ENCODE measurements at places on chromosomes 1 and 21. TPM values are rescaled to one million over a fixed set of nuclear protein-coding genes. Genes with fewer than 3 reads are reported as not detected.

Gene HPCAL4
- polyA plus RNA-seq, result 3.9 TPM

DNA sequence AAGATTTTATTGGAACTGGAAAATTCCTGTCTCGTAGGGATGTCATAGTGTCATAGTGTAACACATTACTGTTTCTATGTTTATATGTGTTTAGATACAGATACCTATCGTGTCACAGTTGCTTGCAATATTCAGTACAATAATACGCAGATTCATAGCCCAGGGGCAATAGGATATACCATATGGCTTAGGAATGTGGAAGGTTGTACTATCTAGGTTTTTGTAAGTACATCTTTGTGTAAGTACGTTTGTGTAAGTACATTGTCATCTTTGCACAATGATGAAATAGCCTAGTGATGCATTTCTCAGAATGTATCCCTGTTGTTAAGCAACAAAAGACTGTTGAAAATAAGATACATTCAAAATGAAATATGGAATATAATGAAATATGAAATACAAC is 68.9 kb downstream of the CAMTA1 start:
- H3K4me1 ChIP-seq, result no peaks in the 10 kb centered on the region
- no peak overlapping the region for H3K27ac ChIP-seq
- no peaks in the 10 kb centered on the region for H3K27me3 ChIP-seq
- no peak for DNase-seq

- no peak overlapping the region for H3K4me3 ChIP-seq
- H3K4me1 ChIP-seq, result no peaks in the 10 kb centered on the region
- no peak for DNase-seq
- H3K36me3 ChIP-seq, result no peaks in the 10 kb centered on the region
Measured at GRCh38 chr1:40795811-40796586, 12.4 kb downstream of the KCNQ4 start.

Gene PADI4
- not detected for polyA plus RNA-seq

- no peak overlapping the region for H3K27ac ChIP-seq
- H3K36me3 ChIP-seq, result no peaks in the 10 kb centered on the region
- no peaks in the 10 kb centered on the region for H3K27me3 ChIP-seq
- H3K4me1 ChIP-seq, result no peaks in the 10 kb centered on the region
- no peak for DNase-seq
Measured at GRCh38 chr1:205945069-205945468, 1.8 kb upstream of the SLC26A9 start.

DNA sequence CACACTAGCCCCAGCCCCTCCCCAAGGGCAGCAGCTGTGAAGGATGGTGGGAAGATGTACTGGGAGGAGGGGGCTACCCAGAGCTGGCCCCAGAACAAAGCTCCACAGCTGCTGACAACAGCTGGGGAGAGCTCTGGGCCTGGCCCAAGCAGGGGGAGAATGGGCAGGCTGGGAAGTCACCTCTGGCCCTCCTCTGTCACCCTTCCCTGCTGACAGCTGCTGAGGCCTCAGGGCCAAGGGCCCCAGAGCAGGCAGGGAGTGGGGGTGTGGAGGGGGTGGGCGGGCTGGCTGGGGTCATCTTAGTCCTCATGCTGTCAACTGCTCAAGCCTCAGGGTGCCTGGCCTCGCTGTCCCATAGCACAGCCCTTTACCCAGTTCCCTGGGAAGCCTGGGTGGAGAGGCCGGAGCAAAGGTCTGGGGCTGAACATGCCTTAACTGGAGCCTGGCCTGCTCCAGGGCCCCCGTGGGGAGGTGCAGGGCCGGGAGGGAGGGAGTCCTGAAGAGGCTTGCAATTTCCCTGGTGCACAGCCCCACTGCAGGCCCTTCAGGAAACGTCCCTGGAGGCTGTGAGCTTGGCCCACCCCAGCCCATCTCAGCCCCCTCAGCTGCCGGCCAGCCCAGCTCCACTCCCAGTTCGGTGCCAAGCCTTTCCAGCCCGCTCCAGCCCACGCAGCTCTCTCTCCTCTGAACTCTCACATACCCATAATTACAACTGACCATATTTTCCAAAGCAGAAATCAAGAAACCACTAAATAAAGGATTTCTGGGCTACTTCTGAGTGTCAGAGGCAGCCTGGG is 25.7 kb downstream of the HSPG2 start:
- peak overlapping the region; percentile 23 for H3K27ac ChIP-seq
- DNase-seq, result peak; percentile 82
- H3K4me3 ChIP-seq, result no peak overlapping the region
- no peaks in the 10 kb centered on the region for H3K36me3 ChIP-seq
- H3K4me1 ChIP-seq, result peaks cover 37% of the 10 kb centered on the region

Gene OR2G6
- polyA plus RNA-seq, result 0.09 TPM

Gene SLC45A1
- 9.2 TPM for polyA plus RNA-seq

GRCh38 chr1:22186311-22186710 is 43.4 kb upstream of the WNT4 start:
- no peaks in the 10 kb centered on the region for H3K27me3 ChIP-seq
- no peaks in the 10 kb centered on the region for H3K4me1 ChIP-seq
- no peak overlapping the region for H3K27ac ChIP-seq
- DNase-seq, result peak; percentile 31
- no peak overlapping the region for H3K4me3 ChIP-seq

DNA sequence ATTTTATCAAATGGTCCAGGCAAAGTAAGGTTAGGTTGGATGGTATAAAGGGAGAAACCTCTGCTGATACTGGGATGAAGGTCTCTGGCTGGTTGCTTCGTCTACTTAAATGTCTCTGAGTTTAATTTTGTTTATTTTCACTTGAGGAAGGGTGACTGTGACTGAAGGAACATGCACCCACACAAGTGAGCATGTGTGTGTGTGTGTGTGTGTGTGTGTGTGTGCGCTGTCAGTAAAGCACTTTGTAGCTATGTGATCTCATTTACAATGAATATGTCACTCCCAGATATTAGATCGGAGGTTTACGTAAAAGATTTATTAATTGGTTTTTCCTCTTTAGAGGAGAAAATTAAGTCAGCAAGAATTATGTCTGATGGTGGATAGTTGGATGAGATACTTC is 4.4 kb downstream of the FOXD2 start:
- DNase-seq, result no peak
- peaks cover 41% of the 10 kb centered on the region for H3K27me3 ChIP-seq
- no peaks in the 10 kb centered on the region for H3K4me1 ChIP-seq
- H3K4me3 ChIP-seq, result no peak overlapping the region

GRCh38 chr1:106620521-106620954 is 435.9 kb upstream of the PRMT6 start:
- H3K27me3 ChIP-seq, result no peaks in the 10 kb centered on the region
- H3K4me1 ChIP-seq, result no peaks in the 10 kb centered on the region
- no peaks in the 10 kb centered on the region for H3K36me3 ChIP-seq
- no peak overlapping the region for H3K4me3 ChIP-seq

- DNase-seq, result no peak
- H3K36me3 ChIP-seq, result no peaks in the 10 kb centered on the region
- no peaks in the 10 kb centered on the region for H3K4me1 ChIP-seq
- H3K4me3 ChIP-seq, result no peak overlapping the region
- no peaks in the 10 kb centered on the region for H3K27me3 ChIP-seq
Measured at GRCh38 chr1:101371259-101371658, 134.4 kb downstream of the S1PR1 start.
